ENCODE measurements at places on chromosomes 4 and X.
A peak's percentile ranks its signal among the peaks of the same experiment; 100 is the strongest.

- DNase-seq: no peak
Observed at GRCh38 chr4:182245541-182246215, 2.5 kb downstream of the TENM3 start.

DNA sequence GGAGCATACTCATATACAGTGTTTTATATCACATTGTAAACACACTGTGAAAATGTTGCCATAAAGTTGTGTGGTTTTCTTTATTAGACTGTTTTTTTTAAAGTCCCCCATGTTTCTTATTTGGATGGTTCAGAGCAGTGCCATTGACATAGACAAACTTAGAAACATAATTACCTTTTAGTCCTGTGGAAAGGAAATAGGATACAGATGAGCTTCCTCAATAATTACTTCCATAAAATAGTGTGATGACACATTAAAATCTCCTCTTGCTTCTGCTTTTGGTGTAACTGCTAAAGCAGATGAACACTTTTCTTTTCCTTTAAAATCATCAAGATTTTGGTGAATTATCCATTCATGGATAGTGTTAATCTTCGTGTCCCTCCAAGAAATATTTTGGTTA lies 52.9 kb upstream of the LIMCH1 start:
- no peak for DNase-seq

GRCh38 chrX:2696698-2697215 lies 5.7 kb downstream of the CD99 start:
- DNase-seq: no peak

- no peak for DNase-seq
Observed at GRCh38 chr4:87026800-87027495, 92.1 kb downstream of the AFF1 start.

DNA sequence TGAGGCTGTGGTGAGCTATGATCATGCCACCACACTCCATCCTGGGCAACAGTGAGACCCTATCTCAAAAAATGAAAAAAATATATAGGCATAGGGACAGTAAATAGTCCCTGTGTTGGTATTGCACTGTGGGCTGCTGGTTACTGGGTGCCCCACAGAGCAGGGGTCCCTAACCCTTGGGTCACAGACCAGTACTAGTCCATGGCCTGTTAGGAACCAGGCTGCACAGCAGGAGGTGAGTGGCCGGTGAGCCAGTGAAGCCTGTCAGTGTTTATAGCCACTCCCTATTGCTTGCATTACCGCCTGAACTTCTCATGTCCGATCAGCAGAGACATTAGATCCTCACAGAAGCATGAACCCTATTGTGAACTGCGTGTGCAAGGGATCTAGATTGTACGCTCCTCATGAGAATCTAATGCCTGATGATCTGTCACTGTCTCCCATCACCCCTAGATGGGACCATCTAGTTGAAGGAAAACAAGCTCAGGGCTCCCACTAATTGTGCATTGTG lies 106.5 kb downstream of the TNIP2 start:
- no peak for DNase-seq

DNA sequence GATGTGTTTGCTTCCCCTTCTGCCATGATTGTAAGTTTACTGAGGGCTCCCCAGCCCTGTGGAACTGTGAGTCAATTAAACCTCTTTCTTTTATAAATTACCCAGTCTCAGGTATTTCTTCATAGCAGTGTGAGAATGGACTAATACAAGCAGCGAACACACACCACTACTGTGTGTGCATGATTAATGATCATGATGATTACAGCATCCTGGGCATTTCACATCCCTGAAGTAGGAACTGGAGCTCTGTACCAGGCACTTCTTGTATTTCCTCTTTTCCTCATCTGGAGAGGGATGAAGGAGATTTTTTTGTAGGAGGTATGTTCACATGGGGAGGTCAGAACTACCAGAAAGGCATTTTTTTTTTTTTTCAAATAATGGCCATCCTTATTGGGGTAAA lies 60.8 kb downstream of the PPM1K start:
- no peak for DNase-seq

DNA sequence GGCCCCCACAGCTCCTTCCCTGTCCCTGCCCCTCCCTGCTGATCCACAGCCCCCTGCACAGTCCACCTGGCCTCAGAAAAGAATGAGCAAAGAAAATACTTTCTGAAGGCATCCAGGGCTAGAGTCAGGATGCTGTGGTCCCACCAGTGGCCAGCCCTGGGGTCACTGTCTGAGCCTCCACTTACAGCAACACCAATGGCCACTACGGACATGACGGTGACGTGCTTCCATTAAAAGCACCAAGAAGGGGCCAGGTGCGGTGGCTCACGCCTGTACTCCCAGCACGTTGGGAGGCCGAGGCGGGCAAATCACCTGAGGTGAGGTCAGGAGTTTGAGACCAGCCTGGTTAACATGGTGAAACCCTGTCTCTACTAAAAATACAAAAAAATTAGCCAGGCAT lies 4.0 kb downstream of the JAKMIP1 start:
- DNase-seq: no peak

GRCh38 chrX:48960291-48960690 lies 2.9 kb upstream of the OTUD5 start:
- DNase-seq: no peak

GRCh38 chr4:112882286-112882685 lies 167.2 kb upstream of the ANK2 start:
- no peak for DNase-seq

- peak; percentile 42 for DNase-seq
Observed at GRCh38 chrX:19810802-19811201, 76.6 kb downstream of the SH3KBP1 start.

GRCh38 chr4:55116450-55116849 lies 8.9 kb downstream of the KDR start:
- no peak for DNase-seq

DNA sequence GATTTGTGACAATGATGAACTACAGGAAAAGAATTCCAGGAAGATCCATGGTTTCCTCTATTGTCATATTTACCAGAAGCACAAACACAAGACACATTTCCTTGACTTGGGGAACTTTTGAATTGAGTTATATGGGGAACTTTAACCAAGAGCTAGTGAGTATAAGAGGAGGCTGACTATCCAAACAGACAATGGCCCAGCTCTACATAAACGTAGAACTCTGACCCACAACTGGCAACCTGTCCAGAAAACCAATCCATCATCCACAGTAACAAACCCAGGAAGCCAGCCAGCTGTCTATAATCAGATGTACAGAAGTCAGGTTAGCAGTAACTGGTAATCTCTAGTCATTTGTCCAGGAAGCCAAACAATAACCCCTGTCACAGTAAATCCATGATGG lies 167.0 kb upstream of the CPEB2 start:
- no peak for DNase-seq

DNA sequence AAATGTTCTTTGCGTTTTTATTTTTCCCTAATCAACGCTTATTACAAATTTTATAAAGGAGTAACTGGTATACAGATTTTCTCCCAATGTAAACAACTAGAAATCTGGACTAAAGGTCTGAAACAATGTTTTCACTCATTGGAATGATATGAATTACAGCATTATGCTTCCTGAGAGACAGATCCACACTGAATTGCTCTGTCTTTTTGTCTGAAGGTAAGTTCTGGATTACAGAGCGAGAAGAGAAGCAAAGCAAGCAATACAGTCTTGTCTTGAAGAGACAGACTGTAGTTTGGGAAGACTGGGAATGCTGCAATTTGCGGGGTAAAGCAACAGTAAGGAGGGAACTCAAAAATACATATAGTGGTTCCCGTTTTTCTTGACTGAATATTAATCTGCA lies 262.2 kb upstream of the PABPC4L start:
- DNase-seq: no peak

GRCh38 chr4:8695237-8696219 lies 103.0 kb downstream of the CPZ start:
- no peak for DNase-seq

DNA sequence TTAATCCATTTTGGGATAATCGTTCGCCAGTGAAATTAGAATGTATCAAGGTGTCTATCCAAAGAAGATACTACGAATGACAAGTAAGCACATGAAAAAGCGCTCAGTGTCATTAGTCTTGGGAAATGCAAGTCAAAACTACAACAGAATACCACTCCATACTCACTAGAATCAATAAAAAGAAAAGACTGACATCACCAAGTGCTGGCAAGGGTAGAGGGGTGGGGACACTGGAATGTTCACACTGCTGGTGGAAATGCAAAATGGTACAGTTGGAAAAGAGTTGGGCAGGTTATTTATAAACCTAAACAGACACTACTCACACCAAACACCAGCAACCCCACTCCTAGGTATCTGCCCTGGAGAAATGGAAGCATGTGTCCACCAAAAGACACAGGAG lies 11.2 kb downstream of the WDR1 start:
- DNase-seq: no peak

DNA sequence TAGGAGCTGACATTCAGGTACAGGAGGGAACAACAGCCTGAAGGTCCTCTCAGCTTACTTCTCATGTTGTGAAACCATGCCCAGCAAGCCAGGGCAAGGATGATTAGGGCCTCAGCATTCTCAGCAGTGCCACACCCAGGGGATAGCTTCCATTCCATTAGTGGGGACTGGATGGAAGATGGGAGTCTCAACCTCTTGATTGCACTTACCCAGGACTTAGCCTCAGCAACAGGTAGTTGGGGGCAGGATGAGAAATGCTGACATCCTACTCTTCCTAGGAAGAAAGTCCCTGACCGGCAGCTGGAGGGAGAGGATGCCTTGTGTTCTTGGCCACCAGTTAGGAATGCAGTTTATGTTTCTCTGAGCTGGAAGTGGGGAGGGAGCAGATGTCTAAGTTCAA lies 8.8 kb upstream of the BEX3 start:
- no peak for DNase-seq

- no peak for DNase-seq
Observed at GRCh38 chr4:80027611-80028010, 45.4 kb downstream of the ANTXR2 start.

DNA sequence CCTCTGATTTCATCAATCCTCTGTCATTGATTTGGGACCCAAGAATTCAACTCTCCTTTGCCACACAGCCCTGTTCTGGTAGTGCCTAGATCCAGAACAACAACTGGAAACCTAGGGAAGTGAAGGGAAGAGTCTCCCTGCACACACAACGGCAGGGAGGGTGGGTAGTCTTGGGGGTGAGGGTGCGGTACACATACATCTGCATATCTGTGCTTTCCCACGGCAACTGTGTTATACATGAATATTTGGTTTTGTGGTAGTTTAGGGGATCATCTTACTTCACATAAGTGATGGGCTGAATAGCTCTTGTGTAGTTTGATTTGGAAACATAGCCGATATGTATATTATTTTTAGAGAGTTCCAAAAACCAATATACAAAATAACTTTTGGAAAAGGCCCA lies 3.3 kb upstream of the PRSS12 start:
- DNase-seq: no peak

All from right lung (tissue), 10 donors.